ENCODE measurements at places on chromosomes 2 and 18.
A peak's percentile ranks its signal among the peaks of the same experiment; 100 is the strongest.

- peak; percentile 67 for DNase-seq
Observed at GRCh38 chr2:119223521-119224390, at the start of gene STEAP3. Gene STEAP3, plus strand, starts transcription at chr2:119223834. Its CDS starts 7,179 bp downstream, at chr2:119231013.

GRCh38 chr2:203798296-203799087 is 69.1 kb upstream of the CTLA4 start:
- DNase-seq = no peak

- no peak for DNase-seq
Observed at GRCh38 chr2:99096728-99097127, 44.8 kb upstream of the C2orf15 start.

GRCh38 chr2:30717081-30717650 is 90.1 kb downstream of the CAPN13 start:
- no peak for DNase-seq

- DNase-seq = peak; percentile 9
Observed at GRCh38 chr2:29485631-29486030, 370.4 kb downstream of the CLIP4 start.

DNA sequence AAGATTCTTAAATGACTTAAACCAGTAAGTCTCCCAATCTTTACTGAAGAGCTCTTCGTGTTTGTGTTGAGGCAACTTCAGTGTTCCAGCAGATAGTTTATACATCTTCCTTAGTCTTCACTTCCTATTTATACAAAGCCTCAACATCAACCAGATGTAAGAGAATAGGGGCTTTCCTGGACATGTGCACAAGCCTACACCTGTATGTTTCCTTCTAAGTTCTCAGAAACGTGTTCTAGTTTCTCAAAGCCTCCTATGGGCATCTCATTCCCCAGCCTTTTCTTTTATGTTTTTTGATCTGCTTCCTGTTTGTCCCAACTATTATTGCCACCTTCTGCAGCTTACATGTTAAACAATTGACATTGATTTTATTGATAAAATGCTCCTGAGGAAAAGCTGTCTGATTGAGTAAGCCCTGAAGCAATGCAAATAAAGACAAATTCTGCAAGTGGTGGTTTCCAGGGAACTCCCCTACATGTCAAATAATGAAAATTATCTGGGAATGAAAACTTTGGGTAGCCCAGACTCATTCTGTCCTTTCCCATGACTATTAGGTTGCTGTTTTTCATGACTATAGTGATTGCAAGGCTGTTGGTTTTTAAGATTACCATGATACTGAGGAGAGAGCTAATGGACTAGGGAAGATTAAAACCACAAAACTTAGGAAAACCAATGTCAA is 663.3 kb upstream of the ACVR2A start:
- no peak for DNase-seq

DNA sequence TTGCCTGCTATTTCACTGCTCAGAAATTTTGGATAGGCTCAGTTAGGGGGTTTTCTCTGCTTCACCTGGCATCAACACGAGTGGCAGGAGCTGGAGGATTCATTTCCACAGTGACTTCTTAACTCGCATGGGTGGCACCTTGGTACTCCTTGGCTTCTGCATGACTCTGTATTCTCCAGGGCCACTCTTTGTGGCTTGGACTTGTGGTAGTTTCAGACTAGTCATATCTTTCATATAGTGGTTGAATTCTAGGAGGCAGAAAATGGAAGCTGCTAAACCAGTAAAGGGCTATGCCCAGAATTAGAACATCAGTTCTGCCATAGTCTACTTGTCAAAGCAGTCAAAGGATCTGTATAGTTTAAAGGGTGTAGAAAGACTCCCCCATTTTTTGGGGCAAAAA is 6.8 kb downstream of the MAIP1 start:
- DNase-seq = no peak

- no peak for DNase-seq
Observed at GRCh38 chr2:122366969-122367645, 611.7 kb downstream of the TSN start.

DNA sequence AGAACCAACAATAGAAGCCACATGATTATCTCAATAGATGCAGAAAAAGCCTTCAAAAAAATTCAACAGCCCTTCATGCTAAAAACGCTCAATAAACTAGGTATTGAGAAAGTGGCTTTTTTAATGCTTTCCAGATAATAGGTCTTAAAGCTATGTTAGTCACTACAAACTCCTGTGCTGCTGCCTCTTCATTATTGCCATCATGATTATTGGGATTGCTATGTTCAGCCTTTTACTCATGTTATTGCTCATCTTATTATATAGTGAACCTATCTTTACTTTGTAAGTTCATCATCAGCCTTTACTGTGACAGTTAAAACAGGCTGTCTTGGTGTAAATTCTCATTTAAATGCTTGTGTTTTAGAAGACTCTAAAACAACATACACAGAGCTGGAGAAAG is 1557.2 kb upstream of the ZEB2 start:
- DNase-seq = peak; percentile 2

DNA sequence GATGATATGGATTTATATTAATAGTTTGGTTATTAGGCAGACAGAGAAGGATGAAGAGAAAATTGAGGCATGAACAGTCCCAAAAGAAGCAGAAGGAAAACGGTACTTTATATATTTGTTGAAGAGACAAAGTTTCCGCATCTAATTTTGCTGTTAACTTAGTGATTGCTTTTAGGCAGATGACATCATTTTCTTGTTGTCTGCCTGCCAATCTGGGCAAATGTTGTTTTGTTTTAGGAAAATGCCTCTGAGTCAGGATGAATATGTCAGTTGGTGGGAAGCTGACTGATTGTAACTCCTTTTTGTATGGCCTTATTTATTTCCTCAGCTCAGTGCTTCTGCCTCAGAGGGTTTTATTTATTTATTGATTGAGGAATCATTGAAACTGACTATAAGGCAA is 52.5 kb upstream of the CAVIN2 start:
- DNase-seq = peak; percentile 84

- no peak for DNase-seq
Observed at GRCh38 chr2:100339823-100340222, 17.5 kb upstream of the LONRF2 start.

- DNase-seq = no peak
Observed at GRCh38 chr18:62713651-62714247, 1.6 kb upstream of the PHLPP1 start.

DNA sequence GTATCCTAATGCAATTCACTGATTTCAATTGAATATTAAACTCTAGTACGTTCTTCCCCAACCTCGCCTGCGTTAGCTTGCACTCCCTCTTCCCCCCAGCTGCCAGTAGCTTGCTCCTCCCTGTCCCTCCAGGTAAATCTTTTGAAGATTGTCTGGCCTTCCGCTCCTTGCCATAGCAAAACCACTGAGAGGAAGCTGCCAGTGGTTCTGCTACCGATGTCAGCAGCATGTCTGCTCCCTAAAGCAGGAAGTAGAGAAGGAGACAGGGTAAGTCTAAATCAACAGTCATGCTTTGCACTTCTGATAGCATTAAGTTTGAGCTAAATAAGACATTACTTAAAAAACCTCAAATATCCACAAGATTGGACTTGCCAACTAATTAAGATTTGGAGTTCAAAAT is 89.1 kb downstream of the SCN2A start:
- DNase-seq = no peak

DNA sequence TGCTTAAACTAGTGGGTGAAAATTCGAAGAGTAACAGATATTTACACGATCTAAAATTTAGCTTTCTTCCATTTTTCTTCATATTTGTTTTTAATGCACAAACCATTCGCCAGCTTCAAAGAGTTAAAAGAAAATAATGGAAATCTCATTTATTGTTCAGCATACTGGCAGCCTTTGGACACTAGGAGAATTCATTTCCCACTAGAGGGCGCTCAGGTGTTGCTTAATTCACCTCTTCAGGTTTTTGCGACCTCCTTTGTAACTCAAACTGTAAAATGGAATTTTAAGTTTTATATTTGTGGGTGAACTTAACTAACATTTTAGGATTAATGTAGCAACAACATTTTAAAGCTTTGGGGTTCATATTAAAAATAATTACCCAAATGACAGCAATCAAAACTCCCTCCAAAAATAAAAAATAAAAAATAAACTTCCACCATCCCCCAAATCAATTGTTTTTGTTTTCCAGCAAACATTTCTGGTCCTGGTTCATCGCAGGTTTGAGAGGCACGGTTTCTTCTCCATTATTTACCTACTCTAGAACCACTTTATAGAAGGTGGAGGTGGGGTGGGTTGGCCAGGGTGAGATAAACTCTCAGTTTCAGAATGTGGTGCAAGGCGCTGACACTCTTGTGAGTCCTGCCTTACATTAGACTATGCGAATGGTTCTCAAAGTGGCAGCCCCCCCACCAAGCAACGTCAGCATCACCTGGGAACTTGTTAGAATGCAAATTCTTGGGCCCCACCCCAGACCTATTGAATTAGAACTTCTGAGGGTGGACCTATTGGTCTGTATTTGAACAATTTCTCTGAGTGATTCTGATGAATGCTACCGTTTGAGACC is 24.7 kb upstream of the PNPT1 start:
- DNase-seq = peak; percentile 86

GRCh38 chr2:174503161-174503809 is 16.5 kb upstream of the GPR155 start:
- no peak for DNase-seq

DNA sequence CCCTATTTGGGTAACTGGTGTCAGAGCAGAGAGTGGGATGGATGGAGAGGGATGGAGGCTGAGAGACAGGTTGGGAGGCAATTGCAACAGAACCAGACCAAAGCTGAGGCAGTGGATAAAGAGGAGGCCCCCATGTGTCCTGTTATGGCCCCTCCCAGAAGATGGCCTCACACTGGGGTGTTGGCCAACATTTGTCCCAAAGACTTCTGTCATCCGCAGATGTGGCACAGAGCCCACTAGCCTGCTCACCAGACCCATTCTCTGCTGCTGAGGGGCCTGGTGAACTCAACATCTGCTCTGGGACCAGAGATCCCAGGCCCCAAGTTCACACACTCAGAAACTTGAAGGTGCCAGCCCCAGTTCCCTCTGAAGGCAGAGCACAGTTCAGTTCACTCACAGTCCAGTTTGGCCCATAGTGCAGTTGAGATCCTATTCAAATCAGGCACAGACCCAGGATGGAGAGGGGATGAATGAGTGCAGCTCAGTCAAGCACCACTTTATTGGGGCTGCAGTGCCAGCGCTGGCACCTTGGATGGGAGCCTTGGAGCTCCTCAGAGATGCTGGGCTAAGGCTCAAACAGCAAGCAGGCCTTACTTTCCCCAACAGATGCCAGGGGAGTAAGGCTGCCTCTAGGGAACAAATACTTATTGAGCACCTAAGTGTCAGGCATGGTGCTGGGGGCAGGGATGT is 189.2 kb downstream of the ZBTB7C start:
- DNase-seq = no peak

DNA sequence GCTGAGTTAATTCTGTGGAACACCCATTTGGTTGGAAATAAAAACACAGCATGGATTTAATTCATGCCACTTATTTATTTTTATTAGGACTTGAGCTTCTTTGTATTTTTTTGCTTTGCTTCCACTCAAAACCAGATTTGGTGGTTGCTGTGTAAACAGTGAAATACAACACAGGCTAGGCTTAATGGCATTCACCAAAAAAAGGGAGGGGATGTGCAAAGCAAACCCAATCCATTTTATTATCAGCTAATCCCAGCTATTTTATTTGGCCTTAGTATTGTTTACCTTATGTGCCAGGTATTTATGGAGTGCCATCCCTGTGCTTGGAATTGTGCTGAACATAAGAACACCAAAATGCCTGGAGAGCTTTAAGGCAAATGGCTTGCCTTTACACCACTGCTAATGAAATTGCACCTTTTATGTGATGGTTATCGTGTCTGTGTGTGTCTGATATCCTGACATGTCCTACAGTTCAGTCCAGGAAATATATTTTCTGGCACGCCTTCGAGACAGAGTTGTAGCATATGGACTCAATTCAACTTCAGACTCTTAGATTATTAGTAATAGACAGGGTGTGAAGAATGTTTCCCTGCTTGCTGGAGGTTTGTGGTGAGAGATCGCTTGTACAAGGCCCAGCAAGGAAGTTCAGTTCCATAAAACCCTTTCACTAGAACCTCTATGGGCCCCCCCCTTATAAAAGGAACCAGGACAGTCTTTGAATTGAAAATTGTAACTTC is 99.6 kb downstream of the PRPF40A start:
- DNase-seq = peak; percentile 76

GRCh38 chr18:13910501-13910900 is 4.8 kb downstream of the MC2R start:
- DNase-seq = no peak

GRCh38 chr2:128818248-128818647 is 499.6 kb upstream of the HS6ST1 start:
- no peak for DNase-seq

- DNase-seq = no peak
Observed at GRCh38 chr2:41457026-41457425, 590.8 kb upstream of the PKDCC start.

DNA sequence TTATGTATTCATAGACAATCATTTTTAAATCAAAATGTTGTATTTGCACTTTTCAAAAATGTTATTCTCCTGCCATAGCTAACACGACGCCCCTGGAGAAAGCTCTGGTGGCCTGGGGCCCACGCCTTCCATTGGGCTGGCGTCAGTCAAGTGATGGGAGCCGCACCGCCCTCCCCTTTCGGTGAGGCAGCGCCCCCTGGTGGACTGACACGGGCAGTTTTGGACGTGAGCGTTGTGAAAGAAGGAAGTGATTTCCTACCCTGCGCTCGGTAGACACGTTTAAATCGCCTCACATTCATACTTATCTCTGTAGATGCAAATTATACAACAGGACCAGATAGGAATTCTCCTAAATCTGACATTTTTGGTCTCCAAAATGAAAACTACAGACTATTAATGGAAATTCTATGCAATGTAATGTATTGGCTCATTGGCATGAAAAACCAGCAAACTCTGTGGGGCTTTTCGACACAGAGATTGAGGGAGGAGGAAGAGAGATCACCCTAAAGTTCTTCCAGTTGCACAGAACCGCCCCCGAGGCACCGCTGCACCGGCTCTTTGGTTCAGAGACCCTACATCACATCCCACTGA is 326.2 kb upstream of the SOX11 start:
- no peak for DNase-seq

- peak; percentile 63 for DNase-seq
Observed at GRCh38 chr2:159326569-159327255, 40.2 kb upstream of the WDSUB1 start.

- no peak for DNase-seq
Observed at GRCh38 chr2:43444989-43445645, 150.7 kb downstream of the THADA start.

GRCh38 chr2:61639721-61640120 is 101.6 kb upstream of the XPO1 start:
- no peak for DNase-seq

- peak; percentile 55 for DNase-seq
Observed at GRCh38 chr18:6614952-6615351, 114.6 kb upstream of the ARHGAP28 start.

DNA sequence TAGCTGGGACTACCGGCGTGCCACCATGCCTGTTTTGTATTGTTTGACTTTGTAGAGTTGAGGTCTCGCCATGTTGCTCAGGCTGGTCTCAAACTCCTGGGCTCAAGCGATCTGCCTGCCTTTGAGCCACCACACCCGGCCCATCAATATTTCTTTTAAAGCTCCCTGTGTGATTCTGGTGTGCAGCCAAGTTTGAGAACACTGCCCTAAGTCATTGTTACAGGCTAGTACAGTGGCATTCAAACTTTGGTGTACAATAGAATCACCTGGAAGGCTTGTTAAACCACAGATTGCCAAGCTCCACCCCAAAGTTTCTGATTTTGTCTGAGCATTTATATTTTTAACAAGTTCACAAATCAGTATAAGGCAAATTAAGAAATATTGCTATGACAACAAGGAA is 99.9 kb downstream of the RBBP8 start:
- DNase-seq = no peak
